Neural progenitor cell (in vitro differentiated cells): ENCODE measurements at places on chromosomes 11 and 22. TPM values are rescaled to one million over a fixed set of nuclear protein-coding genes. Genes with fewer than 3 reads are reported as not detected.

DNA sequence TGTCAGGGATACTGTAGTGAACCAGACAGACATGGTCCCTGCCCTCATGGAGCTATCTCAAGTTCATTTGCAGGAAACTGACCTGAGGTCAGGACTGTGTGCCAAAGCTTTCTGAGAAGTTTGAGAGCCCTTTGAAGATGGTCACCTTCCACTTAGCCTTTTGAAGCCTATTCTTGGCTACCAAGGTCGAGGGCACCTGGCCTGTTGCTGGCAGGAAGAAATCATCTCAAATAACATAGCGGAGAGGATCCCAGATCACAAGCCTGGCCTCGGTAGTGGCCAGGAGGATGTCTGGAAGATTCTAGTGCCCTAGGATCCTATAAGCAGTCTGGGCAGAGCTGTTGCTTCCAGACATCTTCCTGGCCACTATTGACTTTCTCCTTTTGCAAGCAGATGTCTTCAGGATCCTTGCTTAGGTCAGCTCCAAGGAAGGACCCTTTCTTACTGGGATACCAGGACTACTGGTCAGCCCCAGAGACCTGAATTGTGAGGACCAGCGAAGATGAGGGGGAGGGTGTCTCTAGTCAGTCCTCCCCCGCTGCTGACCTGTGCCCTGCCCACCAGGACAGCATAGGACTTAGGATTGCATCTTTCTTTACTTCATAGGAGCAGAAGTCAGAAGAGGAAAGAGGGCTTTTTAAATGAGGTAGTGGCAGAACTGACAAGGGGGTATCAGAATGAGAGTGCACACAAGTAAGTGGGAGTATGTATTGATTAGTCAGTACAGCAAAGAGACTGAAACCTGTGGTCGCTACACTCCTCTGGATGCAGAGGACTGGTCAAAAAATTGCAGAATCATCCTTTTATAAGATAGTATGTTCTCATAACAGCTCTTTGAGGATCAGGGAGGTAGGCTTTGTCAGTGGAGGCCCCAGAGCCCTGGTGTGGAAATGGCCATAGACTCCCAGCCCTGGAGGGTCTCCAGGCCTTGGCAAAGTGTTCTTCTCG lies 94.8 kb downstream of the TEAD1 start:
- no peak for DNase-seq

DNA sequence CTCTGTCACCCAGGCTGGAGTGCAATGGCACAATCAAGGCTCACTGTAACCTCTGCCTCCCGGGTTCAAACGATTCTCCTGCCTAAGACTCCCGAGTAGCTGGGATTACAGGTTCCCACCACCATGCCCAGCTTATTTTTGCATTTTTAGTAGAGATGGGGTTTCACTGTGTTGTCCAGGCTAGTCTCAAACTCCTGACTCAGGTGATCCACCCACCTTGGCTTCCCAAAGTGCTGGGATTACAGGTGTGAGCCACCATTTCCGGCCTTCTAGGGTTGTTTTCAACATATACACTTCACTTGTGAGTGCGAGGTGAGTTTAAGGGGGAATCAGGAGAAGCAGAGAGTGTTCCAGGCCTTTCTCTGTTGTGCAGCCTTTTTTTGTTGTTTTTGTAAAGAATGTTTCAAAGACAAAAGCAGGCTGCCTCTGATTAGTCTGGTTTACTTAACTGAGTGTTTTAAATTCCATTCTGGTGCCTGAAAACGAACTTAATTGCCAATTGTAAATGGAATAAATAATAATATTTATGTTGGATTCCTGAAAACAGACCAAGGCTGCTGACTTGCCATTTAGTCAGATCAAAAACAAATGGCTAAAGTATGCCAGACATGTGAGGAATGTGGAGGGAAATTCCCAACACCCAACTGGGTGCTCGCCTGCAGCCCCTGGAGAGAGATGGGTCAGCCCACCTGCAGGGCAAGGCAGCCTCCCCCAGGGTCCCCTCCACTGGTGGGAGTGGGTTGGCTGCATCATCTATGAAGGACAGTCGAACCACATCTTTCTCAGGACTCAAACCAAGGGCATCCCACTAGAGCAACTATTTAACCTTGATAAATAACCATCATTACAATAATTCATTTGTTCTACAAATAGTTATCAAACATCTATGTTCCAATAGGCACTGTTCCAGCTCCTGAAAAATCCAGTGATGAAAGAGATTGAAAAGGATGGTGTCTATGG lies 4.6 kb upstream of the RANGAP1 start:
- peak; percentile 52 for DNase-seq

DNA sequence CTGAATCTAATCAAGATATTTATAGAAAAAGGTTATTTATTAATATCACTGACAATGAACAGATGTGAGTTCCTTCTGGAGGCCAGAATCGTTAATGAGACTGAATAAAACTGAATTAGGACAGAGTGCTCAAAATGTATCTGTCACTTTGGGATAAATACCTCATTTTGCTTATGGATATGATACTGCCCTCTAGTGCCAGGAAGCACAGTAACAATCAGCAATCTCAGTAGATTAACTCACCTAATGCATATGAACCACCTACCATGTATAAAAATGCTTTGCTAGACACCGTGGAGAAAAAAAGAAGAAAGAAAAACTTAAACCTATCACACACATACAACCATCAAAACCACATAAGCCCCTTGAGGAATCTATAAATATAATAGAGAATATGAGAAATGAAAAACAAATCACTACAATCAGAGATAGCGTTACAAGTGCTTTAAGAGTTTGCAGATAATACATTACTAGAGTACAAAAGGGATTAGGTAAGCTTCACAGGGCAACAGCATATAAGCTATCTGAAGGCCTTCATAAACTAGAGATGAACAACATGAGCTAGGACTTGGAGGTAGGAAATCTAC lies 117.4 kb downstream of the SGSM3 start:
- DNase-seq, result no peak

- peak; percentile 87 for DNase-seq
These were observed at the start of gene MAPK12 for GRCh38 chr22:50261615-50262459. MAPK12 (minus strand) TSS chr22:50261683; CDS start chr22:50261509, 174 bp downstream.

- DNase-seq, result no peak
These were observed 75.6 kb downstream of the IGLL1 start for GRCh38 chr22:23504516-23504915.

DNA sequence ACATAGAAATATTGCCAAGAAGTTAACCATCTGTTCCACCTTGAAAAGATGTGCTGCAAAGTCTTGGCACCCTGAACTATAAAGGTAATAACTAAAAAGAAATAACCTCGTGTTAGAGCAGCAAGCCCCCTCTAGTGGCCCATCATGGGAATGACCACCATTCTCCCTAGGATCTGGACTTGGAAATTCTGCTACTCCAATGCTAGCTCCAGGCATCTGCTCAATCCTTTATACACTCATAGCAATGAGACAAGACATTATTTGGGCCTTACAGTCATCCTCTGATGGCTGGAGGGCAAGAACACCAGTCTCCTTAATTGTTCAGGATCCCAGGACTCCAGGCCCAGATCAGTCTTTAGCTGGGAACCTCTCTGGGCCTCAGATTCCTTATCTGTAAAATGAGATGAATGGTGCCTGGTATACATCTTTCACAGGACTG lies 76.0 kb downstream of the CWC15 start:
- DNase-seq, result peak; percentile 56

GRCh38 chr11:79864882-79865281 lies 424.1 kb upstream of the TENM4 start:
- DNase-seq, result no peak

Gene NXPE1
- total RNA-seq, result not detected in 2 replicates
